Brain (organoid and tissue), 16 donors: ENCODE measurements at places on chromosomes 4 and X. TPM values are rescaled to one million over a fixed set of nuclear protein-coding genes. Genes with fewer than 3 reads are reported as not detected.

- DNase-seq: no peak
Observed at GRCh38 chr4:169042608-169043007, 32.6 kb upstream of the CBR4 start.

DNA sequence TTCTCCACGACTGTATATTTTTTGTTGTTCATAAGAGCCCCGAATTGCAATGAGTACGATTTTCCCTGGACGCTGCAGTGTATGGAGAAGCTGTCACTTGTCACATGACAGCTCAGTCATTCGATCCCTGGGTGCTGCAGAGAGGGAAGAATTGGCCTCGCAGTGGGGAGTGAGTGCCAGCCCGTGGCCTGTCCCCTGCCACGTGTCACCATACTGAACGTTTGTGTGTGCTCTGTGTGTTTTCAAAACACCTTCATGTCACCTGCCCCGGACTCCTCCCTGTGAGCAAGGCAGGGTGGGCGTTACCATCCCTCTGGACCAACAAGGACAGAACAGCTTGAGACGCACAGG, 77.9 kb downstream of the TBL1X start:
- no peak for DNase-seq

DNA sequence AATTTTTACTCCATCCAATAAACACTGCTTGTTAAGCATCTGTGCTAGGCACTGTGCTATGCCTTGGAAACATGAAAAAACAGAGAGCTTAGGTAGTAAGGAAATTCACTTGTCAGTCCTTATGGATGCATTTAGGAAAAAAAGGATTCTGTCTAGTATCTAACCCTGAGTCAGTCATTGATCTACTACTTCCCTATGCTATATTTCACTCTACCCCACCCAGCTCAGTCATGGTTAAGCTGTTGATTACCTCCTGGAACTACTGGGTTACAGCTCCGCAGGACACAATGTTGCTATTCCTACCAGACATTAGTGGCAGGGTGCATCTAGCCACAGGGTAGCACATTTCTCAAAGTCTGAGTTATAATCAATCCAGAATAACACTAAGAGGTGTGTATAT, 2.9 kb upstream of the USP53 start:
- no peak for DNase-seq

- DNase-seq: no peak
Observed at GRCh38 chr4:41061482-41062185, 152.7 kb downstream of the APBB2 start.

SHROOM3 gene
- polyA plus RNA-seq: 30.9 TPM

RASGEF1B gene
- polyA plus RNA-seq: 8.7 TPM
